Large intestine (tissue), 12 donors: ENCODE measurements at places on chromosomes 11 and 22. TPM values are rescaled to one million over a fixed set of nuclear protein-coding genes. Genes with fewer than 3 reads are reported as not detected.
A peak's percentile ranks its signal among the peaks of the same experiment; 100 is the strongest.

- H3K36me3 ChIP-seq = peaks cover 64% of the 10 kb centered on the region
- no peak overlapping the region for H3K27ac ChIP-seq
- no peaks in the 10 kb centered on the region for H3K4me1 ChIP-seq
- H3K4me3 ChIP-seq = no peak overlapping the region
- DNase-seq = no peak
- H3K27me3 ChIP-seq = no peaks in the 10 kb centered on the region
These were observed 122.0 kb upstream of the SORL1-AS1 start for GRCh38 chr11:121574801-121575200.

DNA sequence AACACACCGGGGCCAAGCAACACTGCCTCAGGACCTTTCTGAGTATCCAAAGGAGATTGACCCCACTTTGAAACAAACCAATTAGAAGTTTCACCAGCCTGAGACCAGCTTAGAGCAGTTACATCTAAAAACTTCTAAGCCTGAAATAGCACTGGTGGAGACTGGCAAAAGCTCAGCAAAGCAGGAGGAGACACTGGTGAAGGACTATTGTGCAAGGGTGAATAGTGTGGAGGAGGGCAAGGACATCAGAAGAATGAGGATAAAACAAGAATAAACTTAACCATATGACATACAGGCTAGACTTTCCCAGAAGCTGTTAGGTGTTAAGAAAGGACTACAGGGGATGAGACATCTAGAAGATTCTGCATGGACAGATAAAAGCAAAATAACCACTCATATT, 152.4 kb downstream of the FCHSD2 start:
- H3K36me3 ChIP-seq = peaks cover 3% of the 10 kb centered on the region
- DNase-seq = no peak
- H3K27ac ChIP-seq = no peak overlapping the region
- no peaks in the 10 kb centered on the region for H3K27me3 ChIP-seq

DNA sequence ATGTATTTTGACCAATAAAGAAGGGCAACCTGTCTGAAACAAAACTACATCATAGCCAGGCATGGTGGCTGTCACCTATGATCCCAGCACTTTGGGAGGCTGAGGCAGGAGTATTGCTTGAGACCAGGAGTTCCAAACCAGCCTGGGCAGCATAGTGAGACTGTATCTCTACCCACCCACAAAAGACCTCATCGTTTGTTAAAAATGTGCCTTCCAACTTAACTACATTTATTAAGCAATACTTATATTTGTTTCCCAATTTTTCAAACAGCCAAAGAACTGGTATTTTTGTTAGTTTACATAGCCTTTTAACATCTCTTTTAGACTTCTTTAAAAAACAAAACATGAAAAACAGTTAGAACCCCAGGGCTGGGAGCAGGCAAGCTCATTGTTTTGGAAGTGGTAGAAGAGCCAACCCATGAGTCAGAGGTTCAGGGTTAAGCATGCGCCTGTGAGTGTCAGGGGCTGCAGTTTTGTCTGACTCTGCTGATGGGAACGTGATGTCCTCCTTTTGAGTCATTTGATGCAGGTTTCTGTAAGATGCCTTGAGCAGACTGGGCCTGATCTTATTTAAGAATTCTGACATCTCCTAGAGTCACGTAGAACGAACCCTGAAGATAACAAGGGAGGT, 53.9 kb upstream of the CRTAM start:
- H3K4me1 ChIP-seq = peaks cover 5% of the 10 kb centered on the region
- peaks cover 3% of the 10 kb centered on the region for H3K27me3 ChIP-seq
- H3K4me3 ChIP-seq = no peak overlapping the region
- no peaks in the 10 kb centered on the region for H3K36me3 ChIP-seq

DNA sequence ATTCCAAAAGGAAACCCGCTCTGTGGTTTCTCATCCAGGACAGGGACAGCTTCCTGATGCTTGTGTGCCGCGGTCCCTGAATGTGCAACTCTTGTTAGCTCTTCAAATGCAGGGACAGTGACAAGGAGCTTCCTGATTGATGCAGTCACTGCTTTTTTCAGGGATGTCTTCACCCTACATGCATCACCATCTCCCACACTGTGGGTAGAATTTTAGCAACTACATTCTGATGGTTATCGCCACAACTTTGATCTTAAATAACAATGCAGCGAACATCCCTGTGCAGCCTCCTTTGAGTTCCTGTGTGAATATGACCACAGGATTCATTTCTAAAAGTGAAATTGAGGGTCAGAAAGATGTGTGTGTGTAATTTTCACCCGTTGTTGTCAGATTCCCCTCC, 115.0 kb downstream of the GGTLC2 start:
- H3K4me1 ChIP-seq = no peaks in the 10 kb centered on the region
- H3K36me3 ChIP-seq = no peaks in the 10 kb centered on the region
- H3K27ac ChIP-seq = no peak overlapping the region
- no peak overlapping the region for H3K4me3 ChIP-seq
- no peak for DNase-seq

Gene CLDN5
- 12.4 TPM for polyA plus RNA-seq

Gene KDM4D
- polyA plus RNA-seq = 0.67 TPM

Gene RFPL2
- polyA plus RNA-seq = 0.21 TPM

- no peak overlapping the region for H3K27ac ChIP-seq
- H3K4me1 ChIP-seq = no peaks in the 10 kb centered on the region
- H3K36me3 ChIP-seq = no peaks in the 10 kb centered on the region
- DNase-seq = no peak
- no peak overlapping the region for H3K4me3 ChIP-seq
These were observed 3.5 kb upstream of the MAPK8IP2 start for GRCh38 chr22:50597097-50597496.

Gene MB
- 7.2 TPM for polyA plus RNA-seq

Gene CCND1
- polyA plus RNA-seq = 74.0 TPM

GRCh38 chr11:98069861-98070260, 950.9 kb upstream of the CNTN5 start:
- H3K4me3 ChIP-seq = no peak overlapping the region
- H3K36me3 ChIP-seq = no peaks in the 10 kb centered on the region
- DNase-seq = no peak
- no peak overlapping the region for H3K27ac ChIP-seq

Gene PACSIN2
- polyA plus RNA-seq = 51.5 TPM

Gene OLFML1
- 15.4 TPM for polyA plus RNA-seq

Gene ZBTB16
- 2.8 TPM for polyA plus RNA-seq

GRCh38 chr22:50317178-50317577, 9.6 kb downstream of the DENND6B start:
- peaks cover 4% of the 10 kb centered on the region for H3K4me1 ChIP-seq
- H3K36me3 ChIP-seq = peaks cover under 1% of the 10 kb centered on the region
- no peak overlapping the region for H3K27ac ChIP-seq
- no peak for DNase-seq
- no peaks in the 10 kb centered on the region for H3K27me3 ChIP-seq

Gene LRRC32
- polyA plus RNA-seq = 11.6 TPM

Gene UCP3
- polyA plus RNA-seq = 2.3 TPM

DNA sequence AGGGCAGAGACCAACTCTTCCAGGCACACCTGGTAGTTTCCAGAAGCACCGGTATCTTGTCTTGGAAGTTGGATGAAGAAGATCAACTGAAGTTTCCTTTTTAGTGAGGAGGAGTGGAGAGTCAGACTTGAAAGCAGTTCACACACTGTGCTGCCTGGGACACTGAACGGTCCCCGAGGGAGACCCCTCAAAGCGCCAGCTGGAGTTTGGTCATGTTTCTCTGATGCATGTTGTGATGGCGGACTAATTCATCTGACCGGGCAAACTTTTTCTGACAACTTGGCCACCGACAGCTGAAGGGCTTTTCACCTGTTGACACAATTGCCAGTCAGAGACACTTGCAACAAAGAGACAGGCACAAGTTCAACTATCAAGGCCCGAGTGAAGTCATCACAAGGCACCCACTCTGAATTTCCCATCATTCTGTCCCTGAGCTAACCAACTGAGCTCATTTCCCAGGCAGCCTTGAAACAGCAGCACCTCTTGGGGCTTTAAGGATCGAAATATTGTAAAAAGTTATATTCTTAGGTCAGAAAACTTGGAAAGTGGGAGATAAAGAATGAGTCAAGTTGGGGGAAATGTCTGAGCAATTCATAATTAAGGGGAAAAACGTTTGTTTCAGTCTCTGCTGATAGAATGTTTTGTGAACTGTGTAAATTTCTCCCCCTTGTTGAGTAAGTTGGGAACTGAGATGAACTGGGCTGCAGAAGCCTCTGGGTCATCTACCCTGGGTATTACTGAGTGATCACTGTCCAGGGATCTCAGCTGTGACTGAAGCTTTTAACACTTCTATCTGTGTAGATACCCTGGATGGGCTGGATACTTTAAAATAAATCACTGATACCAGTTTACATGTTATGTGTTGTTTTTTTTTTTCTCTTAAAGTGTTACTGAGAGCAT, 46.2 kb downstream of the WT1 start:
- H3K27me3 ChIP-seq = peaks cover 8% of the 10 kb centered on the region
- H3K36me3 ChIP-seq = no peaks in the 10 kb centered on the region
- no peak overlapping the region for H3K27ac ChIP-seq
- H3K4me3 ChIP-seq = no peak overlapping the region
- no peak for DNase-seq

DNA sequence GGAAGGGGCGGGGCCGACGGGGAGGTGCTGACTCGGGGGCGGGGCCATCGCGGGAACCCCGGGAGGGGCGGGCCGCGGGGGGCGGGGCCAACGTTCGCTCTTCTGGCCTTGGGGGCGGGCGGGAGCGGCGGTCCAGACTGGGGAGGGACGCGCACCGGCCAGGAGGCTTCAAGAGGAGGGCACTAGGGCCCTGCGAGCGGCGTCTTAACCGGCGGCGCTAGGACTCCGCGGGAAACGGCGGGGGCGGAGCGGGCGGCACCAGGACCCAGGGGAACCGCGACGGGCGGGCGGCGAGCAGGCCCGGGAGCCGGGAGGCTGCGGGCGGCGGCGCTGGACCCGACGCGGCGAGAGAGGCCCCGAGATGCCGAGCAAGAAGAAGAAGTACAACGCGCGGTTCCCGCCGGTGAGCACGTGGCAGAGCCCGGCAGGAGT, at the start of gene DRAP1:
TSS of gene DRAP1 (plus strand) at position 286 of the 432 bp plus-strand sequence. CDS start at position 362, 76 bp downstream.
- H3K4me1 ChIP-seq = peaks cover 20% of the 10 kb centered on the region
- peaks cover 24% of the 10 kb centered on the region for H3K36me3 ChIP-seq
- peak; percentile 99 for DNase-seq
- H3K27ac ChIP-seq = peak within 1 kb of the TSS; percentile 42
- H3K27me3 ChIP-seq = no peaks in the 10 kb centered on the region
- peak within 1 kb of the TSS; percentile 97 for H3K4me3 ChIP-seq

- no peak overlapping the region for H3K4me3 ChIP-seq
- no peak for DNase-seq
- no peaks in the 10 kb centered on the region for H3K4me1 ChIP-seq
These were observed 60.8 kb downstream of the ARHGAP32 start for GRCh38 chr11:129131316-129131715.

DNA sequence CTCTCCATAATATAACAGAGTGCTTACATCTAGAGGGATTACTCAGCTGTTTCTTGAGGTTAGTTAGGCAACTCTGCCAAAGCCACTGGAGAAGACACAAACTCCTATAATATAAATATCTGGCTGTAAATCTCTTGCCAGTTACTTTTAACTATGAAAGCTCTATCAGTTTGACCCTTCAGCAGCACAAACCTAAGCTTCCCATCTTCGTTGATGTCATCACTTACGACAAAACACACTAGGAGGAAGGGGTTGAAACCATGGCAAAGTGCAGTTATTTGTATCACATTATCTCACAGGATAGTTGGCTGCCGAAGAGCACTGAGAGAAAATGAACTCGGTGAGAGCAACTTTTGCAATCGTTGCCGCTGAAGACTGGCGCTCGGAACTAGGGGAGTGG, 922.1 kb downstream of the OPCML start:
- no peaks in the 10 kb centered on the region for H3K4me1 ChIP-seq
- no peaks in the 10 kb centered on the region for H3K27me3 ChIP-seq
- no peaks in the 10 kb centered on the region for H3K36me3 ChIP-seq

- H3K4me1 ChIP-seq = peaks cover 3% of the 10 kb centered on the region
- H3K27me3 ChIP-seq = no peaks in the 10 kb centered on the region
- H3K36me3 ChIP-seq = peaks cover 39% of the 10 kb centered on the region
- no peak overlapping the region for H3K27ac ChIP-seq
- H3K4me3 ChIP-seq = no peak overlapping the region
These were observed 37.3 kb downstream of the LRP5 start for GRCh38 chr11:68349461-68350249.

- H3K4me1 ChIP-seq = no peaks in the 10 kb centered on the region
- no peak overlapping the region for H3K27ac ChIP-seq
- no peaks in the 10 kb centered on the region for H3K27me3 ChIP-seq
- H3K36me3 ChIP-seq = no peaks in the 10 kb centered on the region
- no peak overlapping the region for H3K4me3 ChIP-seq
- peak; percentile 13 for DNase-seq
These were observed 13.0 kb upstream of the OR6A2 start for GRCh38 chr11:6812390-6813005.

GRCh38 chr11:64627371-64627770, 36.4 kb downstream of the SLC22A12 start:
- peaks cover under 1% of the 10 kb centered on the region for H3K4me1 ChIP-seq
- no peak overlapping the region for H3K27ac ChIP-seq
- peaks cover 3% of the 10 kb centered on the region for H3K27me3 ChIP-seq
- no peaks in the 10 kb centered on the region for H3K36me3 ChIP-seq

Gene CTTN
- 224 TPM for polyA plus RNA-seq

Gene SCO2
- polyA plus RNA-seq = 1.8 TPM

DNA sequence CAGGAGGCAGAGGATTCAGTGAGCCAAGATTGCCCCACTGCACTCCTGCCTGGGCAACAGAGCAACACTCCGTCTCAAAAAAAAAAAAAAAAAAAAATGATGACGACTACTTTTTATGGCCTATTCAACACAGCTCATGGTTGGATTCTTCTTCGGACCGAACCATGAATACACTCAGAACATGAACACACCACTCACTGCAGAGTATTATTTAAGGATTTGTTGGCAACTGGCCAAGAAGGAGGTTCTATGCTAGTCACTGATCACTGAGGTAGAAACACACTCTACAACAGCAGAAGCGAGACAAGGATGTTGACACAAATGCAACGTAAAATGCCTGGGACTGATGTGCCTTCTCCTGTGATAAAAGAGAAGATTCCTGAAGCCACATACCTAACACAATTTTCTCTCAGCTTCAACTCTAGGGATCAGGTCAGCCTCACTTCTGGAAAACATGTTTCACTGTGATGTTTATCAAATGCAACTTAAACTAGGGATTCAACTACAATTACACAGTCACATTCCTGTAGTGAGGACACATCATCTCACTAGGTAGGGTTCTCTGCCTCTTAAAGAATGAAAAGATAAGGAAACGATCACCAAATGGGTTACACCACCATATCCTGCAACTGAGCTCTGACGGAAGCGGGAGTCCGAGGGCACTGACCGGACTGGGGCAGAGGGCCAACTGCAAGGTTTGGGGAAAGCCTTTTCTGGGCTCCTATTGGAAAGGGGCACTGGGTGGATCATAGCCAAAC, 82.5 kb downstream of the SGSM3 start:
- no peaks in the 10 kb centered on the region for H3K36me3 ChIP-seq
- DNase-seq = no peak
- no peaks in the 10 kb centered on the region for H3K27me3 ChIP-seq
- no peaks in the 10 kb centered on the region for H3K4me1 ChIP-seq
- no peak overlapping the region for H3K4me3 ChIP-seq

DNA sequence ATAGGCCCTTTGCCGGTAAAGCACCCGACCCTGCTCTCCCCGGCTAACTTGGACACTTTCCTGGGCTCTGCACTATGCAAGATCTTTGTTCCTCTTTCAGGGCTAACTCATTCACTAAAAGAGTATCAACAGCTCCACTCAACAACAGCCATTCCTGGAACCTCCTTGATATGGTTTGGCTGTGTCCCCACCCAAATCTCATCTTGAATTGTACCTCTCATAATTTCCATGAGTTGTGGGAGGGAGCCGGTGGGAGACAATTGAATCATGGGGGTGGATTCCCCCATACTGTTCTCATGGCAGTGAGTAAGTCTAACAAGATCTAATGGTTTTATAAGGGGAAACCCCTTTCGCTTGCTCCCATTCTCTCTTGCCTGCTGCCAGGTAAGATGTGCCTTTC, 330.0 kb downstream of the TENM4 start:
- H3K4me1 ChIP-seq = no peaks in the 10 kb centered on the region
- no peak overlapping the region for H3K4me3 ChIP-seq
- H3K27ac ChIP-seq = no peak overlapping the region
- H3K27me3 ChIP-seq = no peaks in the 10 kb centered on the region
